Left renal pelvis (tissue), 4 donors: ENCODE measurements at places on chromosomes 4 and X.

DNA sequence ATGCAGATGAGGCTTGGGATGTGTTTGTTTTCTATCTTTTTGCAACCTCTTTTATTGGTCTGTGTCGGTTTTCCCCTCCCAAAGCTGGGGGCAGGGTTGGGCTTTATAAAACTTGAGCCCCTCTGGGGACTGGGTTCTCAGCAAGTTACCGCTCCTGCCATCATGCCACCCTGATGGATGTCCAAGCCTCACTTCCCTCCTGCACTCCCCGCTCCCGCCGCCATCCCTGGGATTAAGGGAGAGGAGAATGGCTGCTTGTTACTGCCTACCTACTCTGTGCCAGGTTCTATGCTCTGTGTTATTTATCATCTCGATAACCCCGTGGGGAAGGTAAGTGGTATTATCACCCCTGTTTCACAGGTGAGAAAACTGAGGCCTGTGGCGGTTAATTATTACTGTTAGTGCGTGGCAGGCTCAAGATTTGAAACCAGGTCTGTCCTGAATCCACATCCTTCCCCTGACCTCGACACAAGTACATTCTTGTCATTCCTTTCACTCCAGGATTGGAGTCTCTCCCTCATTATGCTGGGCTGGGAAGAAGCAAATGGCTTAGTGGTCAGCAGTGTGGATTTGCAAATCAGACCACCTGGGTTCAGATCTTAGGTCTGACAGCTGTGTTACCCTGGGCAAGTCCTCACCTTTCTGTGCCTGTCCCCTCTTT, 4.5 kb downstream of the UBA1 start:
- no peak for DNase-seq

DNA sequence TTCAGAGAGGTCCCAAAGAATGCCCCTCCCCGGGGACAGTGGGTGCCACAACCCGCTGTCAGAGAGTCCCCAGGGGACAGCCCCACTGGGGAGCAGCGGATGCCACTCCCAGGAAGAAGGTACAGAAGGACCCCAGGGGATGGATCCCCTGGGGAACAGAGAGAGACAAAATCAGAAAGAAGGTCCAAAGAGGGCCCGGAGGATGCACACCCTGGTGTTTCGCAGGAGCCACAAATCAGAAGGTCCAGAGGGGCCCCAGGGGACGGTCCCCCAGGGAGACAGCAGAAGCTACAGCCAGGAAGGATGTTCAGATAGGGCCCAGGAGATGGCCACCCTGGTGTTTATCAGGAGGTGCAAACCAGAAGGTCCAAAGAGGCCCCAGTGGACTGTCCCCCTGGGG, 1.4 kb downstream of the TEX13D start:
- DNase-seq = no peak

DNA sequence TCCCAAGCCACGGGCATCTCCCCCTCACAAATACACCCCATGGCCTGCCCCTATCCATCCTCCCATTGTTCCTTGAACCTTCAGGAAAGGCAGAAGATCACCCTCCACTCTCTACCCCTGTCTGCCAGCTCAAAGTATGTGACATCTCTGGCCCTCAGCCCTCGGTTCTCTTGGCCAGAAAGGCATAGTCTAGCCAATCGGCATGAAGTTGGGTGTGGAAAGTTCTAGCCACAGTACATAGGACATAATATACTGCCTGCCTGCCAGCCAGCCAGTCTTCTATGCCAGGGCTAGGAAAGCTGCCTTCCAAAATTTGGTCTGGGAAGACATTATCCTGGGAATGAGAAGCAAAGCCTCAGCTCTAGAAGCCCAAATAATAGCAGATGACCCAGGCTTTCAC, 3.2 kb upstream of the PLP1 start:
- DNase-seq = no peak

DNA sequence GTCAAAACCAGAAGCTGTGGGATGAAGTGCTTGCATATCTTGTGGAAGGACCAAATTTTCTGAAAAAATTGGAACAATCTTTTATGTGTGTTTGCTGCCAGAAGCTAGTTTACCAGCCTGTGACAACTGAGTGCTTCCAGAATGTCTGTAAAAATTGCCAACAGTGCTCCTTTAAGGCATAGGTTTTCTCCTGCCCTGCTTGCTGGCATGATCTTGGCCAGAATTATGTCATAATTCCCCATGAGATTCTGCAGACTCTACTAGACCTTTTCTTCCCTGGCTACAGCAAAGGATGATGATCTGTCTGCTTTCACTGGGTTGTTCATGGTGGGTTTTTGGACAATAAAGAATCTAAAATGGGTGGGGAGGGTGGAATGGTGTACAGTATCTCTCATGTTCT, 196.3 kb upstream of the ZCCHC13 start:
- DNase-seq = no peak

DNA sequence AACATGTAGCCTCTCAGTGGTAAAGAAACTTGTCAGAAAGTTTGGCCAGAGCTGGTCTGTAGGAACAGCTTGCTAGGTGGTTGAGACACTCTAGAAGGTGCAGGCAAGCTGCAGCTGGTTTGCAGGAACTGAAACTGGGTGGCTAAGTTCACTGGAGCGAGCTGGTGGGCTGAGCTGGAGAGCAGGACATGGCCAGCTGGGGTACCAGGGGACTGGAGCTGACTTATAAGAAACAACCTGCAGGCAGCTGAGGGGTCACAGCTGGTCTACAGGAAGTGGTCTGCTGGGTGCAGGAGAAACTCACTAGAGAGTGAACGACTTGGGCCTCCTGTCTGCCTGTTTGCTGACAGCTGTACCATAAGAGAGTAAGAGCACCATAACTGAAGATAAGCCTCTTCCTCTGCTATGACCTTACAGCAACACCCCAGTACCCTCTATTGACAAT, 157.1 kb upstream of the LNX1 start:
- DNase-seq = no peak

GRCh38 chr4:118352843-118353533, at the start of gene PRSS12:
TSS of gene PRSS12 (minus strand) at chr4:118353003. CDS start at chr4:118352720, 283 bp downstream.
- peak; percentile 52 for DNase-seq

GRCh38 chrX:154064637-154065435, 32.7 kb downstream of the MECP2 start:
- no peak for DNase-seq

- DNase-seq = no peak
Measured at GRCh38 chrX:39720945-39721344, 376.8 kb downstream of the BCOR start.

GRCh38 chrX:70254063-70254400, 6.0 kb downstream of the P2RY4 start:
- no peak for DNase-seq

GRCh38 chrX:131271274-131271673, 17.8 kb downstream of the IGSF1 start:
- no peak for DNase-seq

DNA sequence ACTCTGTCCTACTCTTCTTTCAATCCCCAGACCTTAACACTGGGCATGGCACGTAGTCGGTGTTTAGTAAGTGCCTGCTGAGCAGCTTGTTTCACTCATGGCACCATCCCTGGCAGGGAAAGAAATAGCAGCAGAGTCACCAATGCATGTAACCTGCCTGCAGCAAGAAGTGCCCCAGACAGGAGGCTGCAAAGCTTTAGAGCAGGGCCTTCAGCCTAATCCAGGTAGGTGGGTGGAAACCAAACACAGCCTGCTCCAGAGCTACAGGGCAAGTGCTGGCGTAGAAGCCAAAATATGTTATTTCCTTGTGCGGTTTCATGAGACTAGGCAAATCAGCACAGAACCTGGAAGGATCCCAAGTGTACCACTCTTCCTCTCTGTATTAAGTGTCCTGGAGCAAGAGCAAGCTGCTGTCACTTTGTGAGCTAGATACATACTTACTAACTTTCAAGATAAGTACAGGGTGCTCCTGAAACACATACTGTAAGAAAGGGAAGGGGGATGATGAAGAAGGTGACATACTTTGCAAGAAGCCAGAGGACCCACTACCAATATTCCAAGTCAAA, 5.5 kb downstream of the PROM1 start:
- no peak for DNase-seq

DNA sequence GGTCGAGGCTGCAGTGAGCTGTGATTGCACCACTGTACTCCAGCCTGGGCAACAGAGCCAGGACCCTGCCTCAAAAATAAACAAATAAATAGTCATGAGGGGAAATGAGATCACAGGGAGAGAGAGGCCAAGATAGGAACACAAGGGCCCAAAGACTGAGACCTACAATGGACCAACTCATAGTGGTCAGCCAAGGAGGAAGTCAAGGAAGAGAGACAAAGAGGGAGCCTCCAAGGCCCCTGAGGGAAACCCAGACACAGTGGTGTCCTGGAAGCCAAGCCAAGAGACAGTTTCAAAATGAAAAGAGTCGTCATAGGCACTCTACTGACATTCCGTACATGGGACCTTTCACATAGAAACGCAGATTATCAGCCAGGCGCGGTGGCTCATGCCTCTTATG, 153.3 kb downstream of the BCOR start:
- no peak for DNase-seq

DNA sequence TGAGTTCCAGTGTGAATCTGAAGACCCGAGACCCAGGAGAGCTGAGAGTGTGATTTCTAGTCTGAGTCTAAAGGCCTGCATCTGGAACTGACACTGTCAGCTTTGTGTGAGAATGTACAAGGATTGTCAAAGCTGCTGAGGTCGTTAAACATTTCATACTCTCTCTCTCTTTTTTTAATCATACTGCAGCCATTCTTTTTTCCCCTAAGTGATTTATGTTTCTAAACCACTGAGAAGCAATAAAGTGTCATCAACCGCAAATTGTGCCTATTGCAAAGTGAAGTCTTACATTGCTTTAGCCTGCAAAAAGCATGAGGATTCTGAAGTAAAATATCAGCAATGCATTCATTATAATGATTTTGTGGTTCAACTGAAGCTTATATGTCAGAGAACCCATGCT, 106.0 kb downstream of the ASMT start:
- DNase-seq = no peak

DNA sequence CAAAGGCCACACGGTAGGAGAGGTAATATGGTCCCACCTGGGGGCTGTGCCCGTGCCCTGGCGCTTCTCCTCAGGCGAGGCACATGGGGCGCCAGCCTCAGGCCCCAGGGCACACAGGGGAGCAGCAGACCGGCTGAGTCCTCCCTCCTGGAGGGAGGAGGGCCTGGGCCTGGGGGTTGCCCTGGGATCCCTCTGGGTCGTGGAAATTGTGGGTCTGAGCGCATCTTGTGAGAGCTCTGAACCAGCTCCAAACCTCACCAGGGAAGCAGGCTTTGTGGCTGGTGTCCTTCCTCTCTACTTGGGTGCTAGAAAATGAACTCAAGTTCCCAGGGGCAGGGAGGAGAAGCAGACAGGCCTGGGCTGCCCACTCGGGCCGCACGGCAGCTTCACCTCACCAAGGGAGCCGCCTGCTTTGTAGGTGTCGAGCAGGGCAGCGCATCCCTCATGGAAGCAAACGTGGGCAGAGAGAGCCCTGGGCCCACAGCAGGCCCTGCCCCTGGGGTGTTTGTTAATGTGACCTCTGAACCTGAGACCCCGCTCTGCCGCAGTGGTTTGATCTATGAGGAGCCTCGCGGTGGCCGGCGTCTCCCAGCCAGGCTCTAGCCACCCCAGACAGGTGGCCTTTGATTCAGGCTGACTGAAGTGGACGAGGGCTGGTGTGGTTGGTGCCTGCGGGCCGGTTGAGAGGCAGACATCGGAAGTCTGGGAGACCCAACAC, 10.8 kb downstream of the HTRA3 start:
- DNase-seq = no peak

GRCh38 chr4:113112338-113112978, 63.0 kb downstream of the ANK2 start:
- no peak for DNase-seq

- DNase-seq = no peak
Measured at GRCh38 chrX:22541926-22542325, 269.2 kb downstream of the CBLL2 start.

- DNase-seq = no peak
Measured at GRCh38 chrX:130261296-130261893, 7.3 kb downstream of the ZNF280C start.

DNA sequence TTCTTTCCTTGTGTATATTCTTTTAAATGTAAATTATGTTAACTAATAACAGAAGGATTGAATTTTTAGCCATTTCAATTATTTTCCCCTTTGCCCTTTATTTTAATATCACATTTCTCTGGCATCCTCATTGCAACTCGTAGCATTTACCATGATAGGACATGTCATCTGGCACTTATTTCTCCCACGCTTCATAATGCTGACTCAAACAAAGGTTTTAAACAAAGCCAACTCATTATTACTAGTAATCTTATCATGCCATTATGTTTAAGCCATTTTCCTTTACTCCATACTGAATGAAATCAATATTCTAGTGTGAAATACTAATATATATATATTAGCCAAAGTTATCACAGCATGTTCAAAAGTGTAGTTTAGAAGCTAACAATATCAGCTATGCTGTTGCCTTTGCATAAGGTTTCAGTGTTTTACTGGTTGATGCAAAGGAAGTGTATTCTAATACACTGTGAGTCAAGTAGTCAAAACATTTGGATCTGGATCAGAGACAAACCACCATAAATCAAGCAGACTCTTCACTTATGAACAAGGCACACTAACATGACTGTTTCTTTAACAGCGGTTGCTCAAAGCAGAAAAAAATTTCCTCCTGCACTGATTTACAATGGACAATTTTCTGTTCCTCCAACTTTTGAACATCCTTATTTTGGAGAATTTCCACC, 281.6 kb downstream of the SLC7A11 start:
- no peak for DNase-seq

GRCh38 chr4:83153417-83153816, 38.9 kb upstream of the PLAC8 start:
- DNase-seq = no peak
